SW480 (cell line): ENCODE measurements at places on chromosomes 3 and 15.
A peak's percentile ranks its signal among the peaks of the same experiment; 100 is the strongest.

- no peak for DNase-seq
These were observed 320.9 kb upstream of the ICE2 start for GRCh38 chr15:60799885-60800284.

GRCh38 chr3:132248490-132248889 lies 68.7 kb upstream of the ACP3 start:
- no peak for DNase-seq

GRCh38 chr3:103170651-103171050 lies 735.8 kb downstream of the ZPLD1 start:
- DNase-seq: no peak

GRCh38 chr3:188946351-188947240 lies 225.2 kb upstream of the TPRG1 start:
- no peak for DNase-seq

DNA sequence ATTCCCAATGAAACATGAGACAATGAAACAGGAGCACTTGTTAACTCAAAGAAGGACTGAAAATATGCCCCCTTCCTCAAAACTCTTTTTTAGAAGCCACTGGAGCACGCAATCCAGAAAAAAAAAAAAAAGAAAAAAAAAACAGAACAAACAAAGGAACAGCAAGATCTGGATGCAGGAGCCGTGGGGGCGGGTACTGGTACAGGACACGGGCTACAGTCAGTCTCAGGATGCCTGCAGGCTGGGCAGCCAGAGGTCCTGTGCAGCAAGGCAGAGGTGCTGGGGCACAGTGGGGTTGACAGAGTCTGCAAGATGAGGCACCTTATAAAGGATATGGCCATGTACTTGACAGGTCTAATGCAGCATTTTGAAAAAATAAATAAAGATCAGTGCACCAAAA lies 22.3 kb upstream of the ALDH1L1 start:
- no peak for DNase-seq

GRCh38 chr15:67652586-67652985 lies 110.1 kb downstream of the MAP2K5 start:
- no peak for DNase-seq

DNA sequence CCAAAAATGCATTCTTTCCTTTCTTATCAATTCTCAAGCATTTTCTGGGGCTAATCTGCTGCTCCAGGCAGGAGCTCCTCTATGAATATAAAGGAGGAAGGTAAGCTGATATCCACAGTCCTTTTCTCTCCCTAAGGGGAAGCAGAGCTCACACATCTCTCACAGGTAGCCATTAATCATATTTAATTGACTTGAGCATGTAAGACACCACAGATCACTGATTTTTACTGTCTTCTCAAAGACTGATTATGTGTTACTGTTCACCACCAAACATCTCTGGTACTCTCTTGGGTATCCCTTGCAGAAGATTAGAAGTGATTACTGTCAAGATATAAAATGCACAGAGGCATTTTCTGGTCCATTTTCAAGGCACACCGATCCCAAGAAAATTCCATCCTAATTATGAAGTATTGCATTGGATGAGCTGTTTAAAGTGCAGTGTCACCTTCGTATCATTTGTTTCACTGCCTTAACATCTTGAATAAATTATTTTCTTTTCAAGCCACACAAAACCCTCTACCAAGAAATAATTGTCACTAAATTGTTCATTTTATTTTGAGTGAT lies 100.7 kb downstream of the ARPP21 start:
- no peak for DNase-seq

DNA sequence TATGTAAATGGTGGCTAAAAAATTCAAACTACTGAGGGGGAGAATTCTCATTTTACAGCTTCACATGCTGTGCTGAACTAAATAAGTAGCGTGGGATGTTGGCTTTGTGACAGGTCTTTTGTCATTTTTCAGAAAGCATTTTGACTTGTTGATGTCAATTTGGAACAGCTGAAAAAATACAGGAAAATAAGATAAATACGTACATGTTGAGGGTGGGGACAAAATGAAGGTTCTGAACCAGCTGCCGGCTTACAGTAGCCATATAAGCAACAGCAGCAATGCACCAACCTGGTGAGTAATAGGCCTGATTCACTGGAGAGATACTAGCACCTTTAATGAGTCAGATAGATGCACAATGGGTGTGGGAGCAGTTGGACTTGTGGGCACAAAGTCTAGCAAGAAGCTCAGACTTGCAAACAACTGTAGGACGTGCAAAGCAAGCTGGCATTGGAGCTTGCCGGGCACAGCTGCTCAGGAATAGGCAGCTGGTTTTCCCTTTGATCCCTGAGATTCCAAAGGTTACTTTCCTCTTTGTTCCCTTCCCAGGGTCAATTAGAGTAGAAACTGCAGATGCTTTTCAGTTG lies 12.9 kb downstream of the B3GNT5 start:
- DNase-seq: peak; percentile 98

- no peak for DNase-seq
These were observed 53.1 kb upstream of the XCR1 start for GRCh38 chr3:46080124-46080968.

- DNase-seq: no peak
These were observed 37.5 kb upstream of the IQSEC1 start for GRCh38 chr3:13110678-13111116.

GRCh38 chr15:47496343-47497185 lies 220.7 kb upstream of the SEMA6D start:
- DNase-seq: no peak

DNA sequence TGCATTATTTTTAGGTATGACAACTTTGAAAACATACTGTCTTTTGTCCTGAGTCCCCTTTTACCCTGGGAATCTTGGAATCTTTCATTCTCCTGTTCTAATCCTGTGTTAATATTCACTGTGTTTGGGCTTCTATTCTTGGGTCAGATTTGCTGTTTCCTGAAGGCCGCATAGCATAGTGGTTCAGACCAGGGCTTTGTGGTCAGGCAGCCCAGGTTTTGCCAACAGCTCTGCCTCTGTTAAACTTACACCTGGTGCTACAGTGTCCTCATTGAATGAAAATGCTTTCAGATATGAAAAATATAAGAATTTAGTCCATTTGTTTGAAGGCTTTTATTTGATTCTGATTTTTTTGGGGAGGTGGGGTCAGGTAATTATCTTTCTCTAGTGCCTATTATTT lies 58.4 kb downstream of the SLC25A26 start:
- no peak for DNase-seq

GRCh38 chr3:52089691-52090090 lies 33.3 kb upstream of the DUSP7 start:
- DNase-seq: no peak

DNA sequence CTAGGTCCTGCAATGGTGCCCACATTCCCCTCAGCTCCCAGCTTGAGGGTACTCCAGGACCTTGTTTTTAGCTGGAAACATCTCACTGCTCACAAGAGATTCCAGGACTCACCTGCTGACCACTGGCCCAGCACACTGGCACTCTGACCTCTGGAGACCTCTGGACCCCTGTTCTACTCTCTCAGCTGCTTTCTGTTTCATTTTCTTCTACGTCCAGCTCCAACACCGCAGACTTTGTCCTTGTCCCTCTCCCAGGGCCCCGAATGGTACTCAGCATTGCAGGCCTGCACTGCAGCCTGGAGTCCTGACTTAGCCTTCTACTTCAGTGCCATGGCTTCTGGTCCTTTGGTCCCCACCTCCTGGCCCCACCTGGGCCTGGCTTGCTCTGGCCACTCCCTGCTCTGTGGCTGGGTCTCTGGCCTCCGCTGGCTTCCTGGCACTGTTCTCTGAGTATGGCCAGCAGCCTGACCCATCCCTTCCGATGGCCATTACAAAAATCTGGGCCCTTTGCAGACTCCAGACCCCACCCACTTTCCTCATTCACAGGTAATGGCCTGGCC lies 27.9 kb downstream of the KY start:
- DNase-seq: no peak

DNA sequence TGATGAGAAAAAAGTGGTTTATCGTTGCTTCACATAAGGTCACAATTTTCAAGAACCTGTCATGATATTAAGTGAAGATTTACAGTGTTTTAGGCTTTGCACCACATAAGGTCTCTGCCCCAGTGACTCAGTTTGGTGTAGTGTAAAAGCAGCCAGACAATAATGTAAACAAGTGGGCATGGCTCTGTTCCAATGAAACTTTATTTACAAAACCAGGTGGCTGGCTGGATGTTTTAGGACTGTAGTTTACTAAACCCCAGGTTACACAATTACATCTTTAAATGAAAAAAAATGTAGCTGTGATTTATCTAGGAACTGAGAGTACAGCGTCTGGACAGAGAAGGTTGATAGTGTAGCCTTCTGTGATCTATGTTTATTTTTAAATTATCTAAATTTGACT lies 9.7 kb upstream of the FBXL22 start:
- DNase-seq: no peak

DNA sequence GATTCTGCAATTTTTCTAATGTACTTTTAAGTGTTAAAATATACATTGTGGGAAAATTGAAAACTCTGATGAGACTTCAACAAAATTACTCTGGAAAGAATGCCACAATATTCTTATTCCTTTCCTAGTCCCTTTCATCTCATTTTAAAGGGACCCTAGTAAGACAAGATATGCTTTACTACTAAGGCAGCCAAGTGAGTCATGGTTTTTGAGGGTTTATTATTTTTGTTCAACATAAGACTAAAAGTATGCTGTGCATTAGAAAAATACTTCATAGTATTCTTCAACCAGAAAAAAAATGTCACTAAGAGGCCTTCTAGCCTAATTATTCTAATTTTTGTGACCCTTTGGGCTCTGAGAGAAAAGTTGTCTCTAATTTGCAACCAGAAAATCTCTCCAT lies 7.4 kb downstream of the IL12A start:
- DNase-seq: no peak

DNA sequence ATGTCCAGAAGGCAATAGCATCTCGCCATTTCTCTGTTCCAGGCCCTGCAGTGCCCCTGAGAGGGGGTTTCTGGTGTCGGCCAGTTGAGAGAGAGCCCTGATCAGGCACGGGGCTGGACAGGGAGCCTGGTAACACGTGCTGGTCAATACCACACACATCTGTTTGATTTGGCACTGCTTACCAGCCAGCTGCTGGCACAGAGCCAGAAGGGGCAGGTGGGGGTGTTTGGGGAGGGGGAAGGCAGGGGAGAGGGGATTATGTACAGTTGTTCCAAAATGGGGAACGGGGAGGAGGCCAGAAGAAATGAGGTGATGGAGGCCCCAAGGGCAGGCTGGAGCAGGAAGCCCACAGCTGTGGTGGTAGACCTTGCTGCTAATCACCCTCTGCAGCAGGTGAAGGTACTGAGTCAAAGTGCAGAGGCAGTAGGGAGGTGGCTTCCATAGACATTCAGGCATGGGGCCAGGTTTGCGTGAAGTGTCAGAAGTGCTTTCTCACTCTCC lies 153.5 kb upstream of the LPP start:
- no peak for DNase-seq

DNA sequence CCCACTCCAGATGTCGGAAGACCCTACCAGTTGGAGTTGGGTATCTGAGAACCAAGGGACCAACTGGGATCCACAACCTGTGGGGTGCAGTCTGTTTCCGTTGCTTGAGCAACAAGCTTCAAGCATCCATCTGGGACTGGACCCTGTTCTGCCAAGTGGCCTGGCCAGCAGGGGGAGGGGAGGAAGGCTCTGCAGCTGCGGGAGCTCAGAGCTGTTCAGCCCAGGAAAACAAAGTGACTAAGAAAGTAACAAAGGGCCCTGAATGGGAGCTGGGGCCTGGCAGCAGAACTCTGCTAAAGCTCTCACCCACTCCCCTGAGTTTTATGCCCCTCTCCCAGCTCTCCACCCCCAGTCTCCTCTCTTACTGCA lies 2.7 kb downstream of the TYRO3 start:
- no peak for DNase-seq

GRCh38 chr3:69306239-69307185 lies 79.4 kb downstream of the FRMD4B start:
- DNase-seq: peak; percentile 79

DNA sequence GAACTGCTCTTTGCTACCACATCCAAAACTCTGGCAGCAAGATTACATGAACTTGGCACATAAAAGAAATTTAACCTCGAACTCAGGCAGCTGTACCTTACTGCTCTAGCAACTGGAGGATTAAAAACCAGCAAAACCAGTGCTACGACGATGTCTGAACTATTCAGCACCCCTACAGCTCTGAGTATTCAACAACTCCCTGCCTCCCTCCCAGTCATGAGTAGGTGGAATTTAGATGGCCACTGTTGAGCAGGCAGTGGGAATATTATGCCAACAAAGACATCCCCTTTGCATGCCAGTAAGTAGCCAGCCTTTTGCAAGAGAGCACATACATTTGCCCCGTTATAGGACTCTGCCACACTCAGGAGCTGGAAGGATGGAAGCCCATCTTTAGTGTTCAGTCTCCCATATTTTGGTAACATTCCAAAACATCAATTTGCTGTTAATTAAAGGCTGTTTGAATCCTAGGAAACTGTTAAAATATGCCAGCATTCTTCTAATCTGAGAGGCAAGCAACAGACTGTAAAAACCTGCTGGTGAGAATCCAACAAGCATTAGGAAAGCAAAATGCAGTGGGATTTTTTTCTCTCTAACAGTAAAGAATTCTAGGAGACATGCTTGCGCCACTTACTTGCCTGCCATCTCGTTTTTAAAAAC lies 85.4 kb downstream of the ZNF385D start:
- no peak for DNase-seq

DNA sequence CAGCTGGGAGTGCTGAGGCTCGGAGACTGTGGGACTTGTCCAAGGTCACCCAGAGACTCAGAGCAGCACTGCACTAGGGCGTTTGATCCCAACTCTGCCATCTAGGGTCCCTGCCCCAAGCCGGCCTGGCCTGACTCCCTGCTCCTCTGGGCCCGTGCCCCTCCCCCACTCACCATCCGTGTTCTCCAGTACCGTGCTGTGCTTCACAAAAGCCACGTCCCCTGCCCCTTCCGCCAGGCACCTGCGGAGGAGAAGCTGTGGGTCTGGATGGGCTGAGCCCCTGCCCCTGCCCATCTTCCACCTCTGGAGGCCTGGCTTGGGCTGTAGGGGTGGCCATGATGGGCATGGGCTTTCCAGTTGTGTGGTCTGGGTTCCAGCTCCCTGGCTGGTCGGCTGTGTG lies 8.4 kb downstream of the MELTF start:
- no peak for DNase-seq

GRCh38 chr15:23877502-23878412 lies 190.7 kb upstream of the NDN start:
- peak; percentile 24 for DNase-seq

- DNase-seq: no peak
These were observed 48.5 kb downstream of the STARD9 start for GRCh38 chr15:42623951-42624350.

GRCh38 chr3:27559835-27560234 lies 75.7 kb upstream of the SLC4A7 start:
- no peak for DNase-seq

- DNase-seq: no peak
These were observed 56.8 kb downstream of the SMAD6 start for GRCh38 chr15:66758844-66759243.

DNA sequence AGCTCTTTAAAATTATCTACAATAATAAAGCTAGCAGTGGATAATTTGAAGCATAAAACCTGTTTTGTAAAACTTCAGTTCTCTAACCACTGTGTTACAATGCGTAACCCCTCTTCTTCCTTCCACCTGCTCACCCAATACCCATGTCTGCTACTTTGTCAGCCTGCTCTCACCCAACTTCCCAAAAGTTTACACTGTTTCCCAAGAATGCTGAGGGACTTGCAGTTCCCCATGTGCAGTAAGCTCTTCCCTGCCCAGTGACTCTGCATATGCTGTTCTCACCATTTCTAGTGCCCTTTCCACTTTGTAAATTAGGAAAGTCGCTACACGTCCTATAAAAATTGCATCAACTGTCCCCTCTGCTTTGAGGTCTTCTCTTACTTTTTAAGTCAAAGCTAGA lies 315.9 kb upstream of the SEMA6D start:
- no peak for DNase-seq

- DNase-seq: peak; percentile 37
These were observed 347.7 kb downstream of the ZBBX start for GRCh38 chr3:167032267-167032876.
